ENCODE measurements at places on chromosomes 6 and 20. TPM values are rescaled to one million over a fixed set of nuclear protein-coding genes. Genes with fewer than 3 reads are reported as not detected.

GRCh38 chr20:53222416-53222815, 250.3 kb downstream of the TSHZ2 start:
- DNase-seq = no peak

ZNF217 gene
- total RNA-seq = 6.8 TPM

TENT5A gene
- 11.5 TPM for total RNA-seq

DNA sequence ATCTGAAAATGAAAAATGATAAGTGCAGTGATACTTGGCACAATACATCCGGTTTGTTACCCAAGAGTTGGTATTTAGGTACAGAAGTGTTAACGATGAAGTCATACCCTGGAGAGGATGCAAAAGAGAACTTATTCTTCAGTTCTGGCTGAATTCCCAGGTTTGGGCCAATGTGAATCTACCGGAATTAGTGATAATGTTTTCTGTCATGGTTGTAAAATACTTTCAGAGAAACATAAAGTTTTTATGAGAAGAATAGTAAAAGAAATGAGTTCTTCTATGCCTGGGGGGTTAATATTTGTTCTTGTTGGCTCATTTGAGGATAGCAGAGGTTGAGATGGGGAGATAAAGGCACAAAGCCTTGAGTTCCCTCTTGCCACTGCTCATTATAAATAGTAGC, 509.9 kb upstream of the POU3F2 start:
- DNase-seq = no peak

DNA sequence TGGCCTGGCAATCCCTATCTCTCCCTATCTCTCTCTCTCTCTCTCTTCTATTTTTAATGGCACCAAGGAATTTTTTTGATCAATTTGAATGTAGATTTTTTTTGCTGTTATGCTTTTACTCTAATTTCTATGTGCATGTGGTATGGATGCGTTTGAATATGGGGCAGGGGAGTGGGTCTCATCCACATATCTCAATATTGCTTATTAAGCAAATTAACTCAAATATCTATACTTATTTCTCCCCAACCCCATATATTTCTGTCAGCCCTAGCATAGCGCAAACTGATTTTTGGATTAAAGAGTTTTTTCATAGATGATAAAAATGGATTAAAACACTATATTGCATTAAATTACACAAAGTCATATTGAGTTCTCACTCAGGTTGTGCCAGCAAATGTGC, 210.2 kb downstream of the KHDRBS2 start:
- DNase-seq = no peak

GRCh38 chr20:18702736-18703135, 110.8 kb upstream of the SCP2D1 start:
- DNase-seq = no peak

BPI gene
- total RNA-seq = 0.09 TPM

- no peak for DNase-seq
These were observed 541.3 kb upstream of the BTBD3 start for GRCh38 chr20:11376420-11376819.

FOXF2 gene
- total RNA-seq = 2.7 TPM

PRRT1 gene
- total RNA-seq = not detected

DNA sequence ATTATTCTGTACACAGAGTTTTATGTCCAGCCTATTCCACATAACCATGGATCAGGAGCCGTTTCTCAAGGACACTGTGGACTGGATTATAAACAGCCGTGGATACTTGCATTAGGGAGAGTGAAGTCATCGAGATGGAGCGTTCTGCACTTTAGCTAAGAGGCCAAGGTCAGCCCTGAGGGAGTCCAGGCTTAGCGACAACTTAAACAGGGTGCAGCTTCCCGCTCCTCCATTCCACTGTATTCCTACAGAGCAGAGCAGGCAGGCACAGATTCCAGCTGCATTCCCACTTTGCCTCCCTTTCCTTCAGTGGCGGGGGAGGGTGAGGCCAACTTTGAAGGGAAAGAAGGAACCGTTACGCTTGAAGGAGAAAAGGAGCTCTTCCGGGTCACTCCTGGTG, 59.5 kb downstream of the RAMACL start:
- DNase-seq = no peak

EDN1 gene
- 30.2 TPM for total RNA-seq

DNA sequence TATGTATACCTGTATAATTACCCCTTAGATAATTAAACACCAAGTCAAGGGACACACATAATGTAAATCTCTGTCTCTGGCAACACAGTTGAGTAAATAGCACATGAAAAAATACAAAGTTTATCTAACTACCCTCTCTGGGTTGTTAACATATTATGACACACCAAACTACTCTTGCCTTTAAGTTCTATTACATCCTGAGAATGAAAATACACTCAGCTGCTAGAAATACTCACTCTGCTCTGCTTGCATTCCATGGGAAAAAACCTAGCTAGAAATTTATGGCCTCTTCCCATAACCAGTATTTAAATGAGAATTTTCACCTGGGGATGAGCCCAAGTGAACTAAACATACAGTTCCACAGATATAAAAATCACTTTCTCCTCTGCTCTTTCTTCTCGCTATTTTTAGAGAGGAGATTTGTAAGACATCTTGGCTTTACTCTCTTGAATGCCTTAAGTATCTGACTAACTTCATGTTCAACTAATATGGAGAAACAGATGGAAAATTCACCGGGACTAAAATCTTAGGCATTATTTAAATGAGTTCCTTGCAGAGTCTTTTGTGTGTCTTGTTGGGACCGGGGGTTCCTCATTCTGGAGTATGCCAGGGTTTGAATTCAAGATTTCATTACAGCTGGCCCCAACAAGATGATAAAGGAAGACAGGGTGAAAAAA, 140.9 kb downstream of the GJA10 start:
- no peak for DNase-seq

GRCh38 chr6:77464495-77464867, 1.2 kb upstream of the HTR1B start:
- no peak for DNase-seq

GRCh38 chr6:34300332-34300751, 51.5 kb upstream of the SMIM29 start:
- DNase-seq = no peak

GRCh38 chr6:128400875-128401274, 119.5 kb downstream of the PTPRK start:
- no peak for DNase-seq

- no peak for DNase-seq
These were observed 3.9 kb downstream of the SLC29A1 start for GRCh38 chr6:44227148-44227793.

GRCh38 chr6:109478222-109478805, 4.7 kb downstream of the ZBTB24 start:
- DNase-seq = no peak

DNA sequence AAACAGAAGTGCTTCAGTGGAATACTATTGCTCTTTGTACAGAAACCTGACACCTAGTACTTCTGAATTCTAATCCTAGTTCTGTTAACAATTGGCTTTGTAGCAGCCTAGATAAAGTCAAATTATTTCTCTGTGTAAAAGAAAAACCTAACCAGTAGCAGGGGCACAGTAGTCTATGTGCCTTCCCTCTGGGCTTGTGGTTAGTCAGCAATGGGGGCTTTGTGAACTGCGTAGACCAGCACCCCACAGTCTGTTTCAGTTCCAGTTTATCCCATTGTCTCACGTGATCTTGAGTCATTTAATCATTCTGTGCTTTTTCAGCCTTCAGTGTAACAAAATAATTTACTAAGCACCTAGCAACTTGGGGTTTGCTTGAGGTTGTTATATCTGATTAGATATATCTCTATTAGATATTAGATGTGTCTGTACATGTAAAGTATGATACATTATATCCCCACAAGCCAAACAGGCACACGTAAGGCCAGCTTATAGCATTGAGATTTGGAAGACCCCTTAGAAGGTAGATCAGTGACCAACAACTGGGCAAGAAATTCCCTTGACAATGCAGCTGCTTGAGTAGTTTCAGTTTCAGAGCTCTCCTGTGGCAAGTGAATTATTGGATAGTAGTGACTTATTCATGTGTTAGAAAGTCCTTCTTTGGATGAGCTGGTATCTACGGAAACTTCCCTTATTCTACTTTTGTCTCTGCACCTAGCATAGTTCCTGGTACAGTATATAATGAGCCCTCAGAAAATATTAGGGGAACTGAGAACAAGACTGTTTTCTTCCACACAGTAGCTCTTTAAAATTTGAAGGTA, 27.9 kb upstream of the CCR6 start:
- DNase-seq = peak; percentile 9

GRCh38 chr20:4929686-4930397, 71.5 kb downstream of the SLC23A2 start:
- no peak for DNase-seq

ADTRP gene
- 2.8 TPM for total RNA-seq

DNA sequence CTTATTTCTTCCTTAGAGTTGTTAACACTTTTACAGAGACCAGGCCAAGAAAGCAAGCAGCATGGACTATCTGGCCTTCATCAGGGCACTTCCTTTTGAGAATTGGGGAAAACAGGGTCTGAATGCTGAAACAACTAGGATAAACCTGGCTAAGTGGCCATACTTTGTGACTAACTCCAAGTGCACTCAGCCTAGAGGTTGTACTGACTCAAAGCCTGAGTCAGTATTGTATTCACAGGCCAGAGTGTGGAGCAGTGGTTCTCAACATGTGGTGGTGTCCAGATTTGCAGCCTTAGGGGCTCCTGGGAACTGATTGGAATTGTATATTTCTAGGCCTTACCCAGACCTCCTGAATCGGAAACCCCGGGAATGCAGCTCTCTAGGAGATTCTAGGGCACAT, 20.1 kb downstream of the SEC23B start:
- DNase-seq = peak; percentile 7

DNAH8 gene
- total RNA-seq = not detected

ZC2HC1B gene
- not detected for total RNA-seq

DNA sequence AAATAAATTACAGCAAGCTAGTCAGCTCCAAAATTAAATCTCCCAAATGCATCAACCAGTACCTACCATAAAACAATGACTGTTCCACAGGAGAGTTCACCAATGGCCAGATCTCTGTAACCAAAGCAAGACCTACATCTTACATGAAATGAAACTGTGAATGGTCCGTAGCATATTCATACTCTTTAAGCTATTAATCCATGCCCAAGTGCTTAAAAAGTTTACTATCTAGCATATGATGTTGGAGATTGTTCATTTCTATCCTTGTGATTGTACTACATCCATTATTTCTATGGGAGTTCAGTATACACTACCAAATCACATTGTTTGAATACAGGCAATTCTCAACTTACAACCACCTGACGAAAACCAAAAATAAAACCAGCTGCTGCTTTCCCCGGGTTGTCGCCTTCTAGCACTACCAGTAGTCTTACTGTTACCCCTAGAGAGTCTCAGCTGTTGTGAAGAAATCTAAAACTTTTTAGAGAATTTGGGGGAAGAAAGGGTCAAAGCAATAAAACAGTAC, 38.0 kb downstream of the HIVEP2 start:
- no peak for DNase-seq

DNA sequence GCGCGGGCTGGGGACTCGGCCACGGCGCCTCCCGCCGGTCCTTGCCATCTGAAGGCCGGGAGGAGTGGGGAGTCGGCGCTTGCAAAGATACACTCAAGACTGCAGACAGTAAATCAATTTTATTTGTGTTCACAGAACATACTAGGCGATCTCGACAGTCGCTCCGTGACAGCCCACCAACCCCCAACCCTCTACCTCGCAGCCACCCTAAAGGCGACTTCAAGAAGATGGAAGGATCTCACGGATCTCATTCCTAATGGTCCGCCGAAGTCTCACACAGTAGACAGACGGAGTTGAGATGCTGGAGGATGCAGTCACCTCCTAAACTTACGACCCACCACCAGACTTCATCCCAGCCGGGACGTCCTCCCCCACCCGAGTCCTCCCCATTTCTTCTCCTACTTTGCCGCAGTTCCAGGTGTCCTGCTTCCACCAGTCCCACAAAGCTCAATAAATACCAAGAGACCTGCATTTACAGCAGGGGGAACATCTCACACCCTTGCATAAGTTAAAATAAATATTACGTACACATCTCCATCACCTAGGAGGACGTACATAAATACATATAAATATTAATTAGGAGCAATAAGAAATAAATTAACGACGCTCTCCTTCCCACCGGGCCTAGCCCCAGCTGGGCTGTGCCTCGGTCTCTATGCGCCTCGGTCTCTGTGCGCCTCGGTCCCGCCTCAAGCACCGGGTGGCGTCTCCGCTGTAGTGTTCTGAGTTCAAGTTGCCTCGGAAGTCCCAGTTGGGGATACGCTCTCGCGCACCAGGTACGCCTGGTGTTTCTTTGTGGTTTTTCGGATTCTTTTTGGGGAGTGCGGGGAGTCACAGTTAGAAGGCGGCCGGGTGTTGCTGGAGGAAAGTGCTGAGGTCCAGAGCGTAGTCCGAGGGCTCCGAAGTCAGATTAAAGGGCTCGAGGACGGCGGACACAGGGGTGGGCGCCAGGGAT, 889 bp upstream of the FLOT1 start:
- DNase-seq = no peak

ADGRG6 gene
- 15.3 TPM for total RNA-seq

- DNase-seq = no peak
These were observed 468.1 kb downstream of the CD83 start for GRCh38 chr6:14585689-14586088.

KCNK15 gene
- total RNA-seq = 1.3 TPM

DNA sequence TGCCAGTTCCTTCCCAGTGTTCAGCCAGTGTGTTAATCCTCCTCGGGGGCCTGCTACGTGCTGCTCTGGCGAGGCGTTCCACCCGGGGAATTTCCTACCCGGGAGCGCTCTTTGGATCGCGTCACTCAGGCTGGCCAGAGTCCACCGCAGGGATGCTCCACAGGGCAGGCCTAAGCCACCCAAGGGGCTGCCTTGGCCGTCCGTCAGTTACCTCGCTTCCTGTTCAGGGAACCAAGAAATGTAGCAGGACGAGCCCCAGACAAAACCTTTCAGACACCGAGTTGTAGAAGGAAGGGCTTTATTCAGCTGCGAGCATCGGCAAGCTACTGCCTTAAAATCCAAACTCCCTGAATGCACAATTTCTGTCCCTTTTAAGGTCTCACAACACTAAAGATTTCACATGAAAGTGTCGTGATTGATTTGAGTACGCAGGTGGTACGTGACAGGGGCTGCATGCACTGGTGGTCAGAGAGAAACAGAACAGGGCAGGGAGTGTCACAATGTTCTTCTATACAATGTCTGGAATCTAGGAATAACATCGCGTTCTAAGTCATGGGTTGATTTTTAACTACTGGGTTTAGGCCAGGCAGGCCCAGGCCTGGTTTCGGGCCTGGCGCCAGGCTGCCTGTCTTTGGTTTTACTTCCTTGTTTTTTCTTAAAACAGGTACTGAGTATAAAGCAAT, 15.7 kb upstream of the POU5F1 start:
- DNase-seq = peak; percentile 80

Measured in Daoy (cell line).